CD4-positive, alpha-beta T cell treated with Interleukin-2 at 100 ng/mL for 4 hours (primary cell): ENCODE measurements at places on chromosomes 1 and 21.

DNA sequence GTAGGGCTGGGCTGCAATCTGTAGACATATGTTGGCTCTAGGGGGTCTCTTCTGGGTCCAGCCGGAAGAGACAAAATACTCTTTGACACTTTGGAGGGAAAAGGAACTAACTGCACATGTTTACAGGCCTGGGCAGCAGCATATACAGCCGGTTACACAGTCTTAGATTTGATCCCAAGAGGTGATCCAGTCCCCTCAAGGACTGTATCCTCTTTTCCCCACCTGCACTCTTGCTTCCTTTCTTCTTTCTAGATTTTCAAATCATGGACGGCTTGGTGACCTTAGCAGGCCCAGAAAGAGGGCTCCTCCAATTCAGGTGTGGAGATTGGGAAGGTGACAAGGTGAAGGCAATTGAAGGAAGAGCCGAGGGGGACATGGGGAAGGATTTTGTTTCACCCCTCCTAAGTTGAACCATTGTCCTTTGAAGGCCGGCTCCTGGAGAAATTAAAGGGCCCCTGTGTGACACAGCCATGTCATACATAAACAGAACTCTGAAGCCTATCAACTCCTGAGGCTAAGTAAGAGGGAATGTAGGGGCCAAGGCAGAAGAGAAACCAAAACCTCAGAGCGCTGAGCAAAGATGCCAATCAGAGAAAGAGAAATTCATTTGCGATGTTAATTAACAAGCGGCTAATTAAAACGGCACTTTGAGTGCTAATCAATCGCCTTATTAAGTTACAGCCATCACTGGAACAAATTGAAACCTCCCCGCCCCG is 5.9 kb upstream of the BARHL2 start:
- DNase-seq: no peak

DNA sequence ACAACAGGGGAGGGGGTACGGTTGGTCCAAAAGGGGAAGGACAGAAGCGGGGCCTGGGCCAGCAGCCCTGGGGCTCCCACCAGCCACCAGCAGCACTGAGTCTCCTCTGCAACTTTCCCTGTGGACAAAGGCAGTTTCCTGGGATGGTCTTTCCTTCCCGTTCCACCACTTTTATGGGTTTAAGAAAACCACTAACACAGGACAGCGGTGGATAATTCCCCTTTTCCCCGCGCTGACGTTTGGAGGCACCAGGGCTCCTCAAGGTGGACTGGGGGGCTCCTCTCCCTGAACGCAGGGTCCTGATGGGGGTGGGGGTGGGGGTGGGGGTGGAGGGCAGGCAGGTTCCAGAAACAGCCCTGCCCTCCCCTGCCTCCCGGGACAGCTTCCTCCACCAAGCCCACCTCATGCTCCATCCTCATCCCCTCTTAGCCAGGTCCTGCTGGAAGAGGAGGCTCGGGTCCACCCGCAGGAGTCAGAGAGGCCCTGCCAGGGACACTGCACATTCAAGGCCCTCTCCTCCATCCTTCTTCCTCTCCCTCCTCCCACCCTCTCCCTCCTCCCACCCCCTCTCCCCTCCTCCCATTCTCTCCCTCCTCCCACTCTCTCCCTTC is 4.8 kb upstream of the COL6A1 start:
- DNase-seq: no peak

DNA sequence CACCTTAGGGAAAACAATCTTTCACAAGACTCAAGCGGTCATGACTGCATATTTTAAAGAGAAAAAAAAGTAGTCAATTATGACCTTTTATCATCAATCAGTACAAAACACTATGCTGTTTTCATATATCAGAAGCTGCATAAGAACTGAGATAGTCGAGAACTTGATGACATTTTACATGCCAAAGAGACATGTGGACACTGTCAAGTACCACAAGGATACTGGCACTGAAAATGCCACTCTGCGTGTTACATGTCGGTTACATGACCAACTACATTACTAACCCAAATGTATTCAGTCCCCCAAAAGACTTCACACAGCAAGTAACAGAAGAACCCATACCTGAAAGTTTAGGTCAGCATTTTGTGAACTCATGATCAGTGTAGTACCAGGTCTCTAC is 975.0 kb upstream of the ADGRL4 start:
- no peak for DNase-seq

- DNase-seq: no peak
These were observed 138.5 kb upstream of the SYT6 start for GRCh38 chr1:114292194-114292593.

DNA sequence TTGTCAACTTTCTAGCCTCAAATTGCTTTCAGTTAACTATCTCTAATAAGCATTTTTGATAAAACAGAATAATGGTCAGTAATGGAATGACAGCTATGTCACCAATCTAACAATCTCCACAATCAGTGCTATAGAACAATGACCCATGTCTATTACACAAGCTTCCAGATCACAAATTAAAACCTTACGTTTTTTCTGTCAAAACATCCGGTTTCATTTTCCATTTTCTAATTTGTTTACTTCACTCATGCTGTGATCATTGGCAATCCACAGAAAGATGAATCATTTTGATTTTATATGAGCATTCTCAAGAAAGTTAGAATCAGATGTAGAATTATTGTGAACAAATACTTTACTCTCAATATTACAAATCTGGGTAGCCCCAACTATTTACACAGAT is 80.3 kb downstream of the KCNT2 start:
- no peak for DNase-seq

GRCh38 chr1:170483051-170483450 is 48.9 kb upstream of the GORAB start:
- no peak for DNase-seq
